ENCODE measurements at places on chromosomes 1 and 21.

GRCh38 chr1:33334081-33334552 is 13.2 kb upstream of the A3GALT2 start:
- no peak for DNase-seq

DNA sequence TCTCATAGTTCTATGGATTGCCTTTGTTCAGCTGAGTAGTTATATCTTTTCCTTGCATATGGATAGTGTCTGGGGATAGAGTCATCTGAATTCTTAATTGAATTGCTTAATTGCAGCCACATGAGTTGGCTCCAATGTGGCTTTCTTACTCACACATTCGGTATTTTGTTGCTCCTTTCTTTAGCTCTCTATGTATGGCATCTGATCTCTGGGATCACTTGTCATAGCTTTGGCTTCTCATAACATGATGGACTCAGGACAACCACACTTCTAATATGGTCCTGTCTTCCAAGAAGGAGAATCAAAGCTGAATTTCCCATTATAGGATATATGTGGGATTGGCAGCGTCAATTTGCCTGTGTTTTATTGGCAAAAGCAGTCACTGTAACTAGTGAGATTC is 716.2 kb downstream of the NCAM2 start:
- no peak for DNase-seq

DNA sequence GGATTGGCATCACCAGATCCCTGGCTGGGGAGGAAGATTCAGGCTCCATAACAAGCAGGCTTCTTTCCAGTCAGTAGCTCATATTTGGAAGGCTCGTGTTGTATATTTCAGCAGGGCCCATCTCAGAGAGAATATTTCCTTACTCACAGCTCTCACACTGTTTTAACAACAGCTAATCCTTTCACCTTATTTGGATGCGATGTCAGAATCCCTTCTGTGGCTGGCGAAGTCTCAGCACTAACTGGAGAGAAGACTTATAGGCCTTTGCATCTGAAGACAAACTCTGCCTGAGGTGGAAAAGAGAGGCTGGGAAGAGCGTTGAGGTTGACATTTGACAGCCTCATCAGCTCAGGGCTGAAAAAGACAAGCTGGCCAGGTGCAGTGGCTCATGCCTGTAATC is 47.2 kb upstream of the CAPZB start:
- no peak for DNase-seq

DNA sequence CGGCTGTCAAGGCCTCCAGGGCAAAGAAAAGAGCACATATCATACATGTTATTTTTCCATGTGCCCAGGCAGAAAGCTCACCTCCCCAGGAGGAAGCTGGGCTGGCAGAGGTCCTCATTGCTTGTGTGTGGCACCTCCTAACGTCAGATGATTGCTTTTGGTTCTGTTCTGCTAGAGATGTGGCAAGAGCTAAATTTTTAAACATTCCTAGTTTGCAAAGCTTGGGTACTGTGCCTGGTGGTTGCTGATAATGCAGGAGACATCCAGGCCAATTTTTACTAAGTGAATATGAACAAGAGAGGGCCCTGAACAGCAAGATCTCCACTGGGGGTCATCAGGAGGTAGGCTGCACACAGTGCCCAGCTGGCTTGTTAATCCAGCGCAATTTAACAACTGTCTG is 93.9 kb downstream of the TBX19 start:
- DNase-seq, result no peak

DNA sequence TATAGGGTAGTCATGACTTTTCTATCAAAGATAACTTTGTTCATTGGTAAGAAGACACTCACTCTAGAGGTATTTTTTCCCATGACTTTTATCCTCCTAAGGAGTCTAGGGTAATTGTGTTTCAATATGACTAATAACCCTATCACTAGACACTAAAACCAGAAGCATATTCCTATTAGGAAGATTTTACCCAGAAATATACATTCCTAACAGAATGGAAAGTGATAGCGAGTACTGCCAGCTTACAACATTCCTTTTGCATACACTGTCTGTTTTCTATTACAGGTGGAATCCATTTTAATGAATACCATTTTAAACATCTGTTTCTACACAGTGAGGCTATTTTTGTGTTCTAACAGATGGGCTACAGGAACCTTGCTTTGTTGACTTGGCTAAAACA is 31.4 kb upstream of the C1orf185 start:
- no peak for DNase-seq

DNA sequence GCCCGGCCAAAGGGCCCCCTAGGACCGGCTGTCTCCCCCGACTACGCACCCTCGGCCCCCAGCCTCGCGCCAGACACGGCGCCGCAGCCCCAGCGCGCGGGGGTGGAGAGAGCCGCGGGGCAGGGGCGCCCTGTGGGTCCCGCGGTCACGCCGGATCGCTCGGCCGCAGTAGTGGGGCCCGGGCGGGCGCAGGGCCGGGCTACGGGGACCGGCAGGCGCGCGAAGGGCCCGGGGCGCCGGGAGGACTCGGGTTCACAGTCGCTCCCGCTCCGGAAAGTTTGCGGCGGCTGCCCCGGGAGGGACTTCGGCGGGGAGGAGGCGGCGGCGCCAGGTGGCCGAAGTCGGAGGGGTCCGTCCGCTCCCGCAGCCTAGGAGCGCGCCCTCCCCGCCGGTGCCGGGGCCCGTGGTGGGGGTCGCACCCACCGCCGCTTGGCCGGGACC is 7.1 kb upstream of the ZNF669 start:
- DNase-seq, result no peak

- peak; percentile 66 for DNase-seq
Observed at GRCh38 chr1:226702318-226702956, 36.6 kb downstream of the ITPKB start.

GRCh38 chr1:167707942-167708341 is 13.8 kb upstream of the MPZL1 start:
- DNase-seq, result no peak

DNA sequence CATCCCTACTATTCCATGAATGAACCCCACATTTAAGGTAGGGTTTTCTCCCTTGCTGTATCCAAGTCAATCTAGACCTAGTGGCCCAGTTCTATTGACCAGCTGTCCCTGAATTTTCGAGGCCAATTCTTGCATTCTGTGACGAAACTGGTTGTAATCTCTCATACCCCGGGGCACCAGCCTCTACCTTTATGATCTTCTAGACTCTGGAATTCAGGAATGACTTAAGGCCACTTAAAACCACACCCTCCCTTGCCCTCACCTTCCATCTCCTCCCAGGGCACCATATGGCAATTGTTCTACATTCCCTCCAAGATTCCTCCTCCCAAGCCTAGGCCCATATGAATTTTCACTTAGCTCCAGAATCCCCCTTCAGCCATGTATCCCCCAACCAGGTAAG is 48.9 kb downstream of the RHOU start:
- DNase-seq, result no peak

DNA sequence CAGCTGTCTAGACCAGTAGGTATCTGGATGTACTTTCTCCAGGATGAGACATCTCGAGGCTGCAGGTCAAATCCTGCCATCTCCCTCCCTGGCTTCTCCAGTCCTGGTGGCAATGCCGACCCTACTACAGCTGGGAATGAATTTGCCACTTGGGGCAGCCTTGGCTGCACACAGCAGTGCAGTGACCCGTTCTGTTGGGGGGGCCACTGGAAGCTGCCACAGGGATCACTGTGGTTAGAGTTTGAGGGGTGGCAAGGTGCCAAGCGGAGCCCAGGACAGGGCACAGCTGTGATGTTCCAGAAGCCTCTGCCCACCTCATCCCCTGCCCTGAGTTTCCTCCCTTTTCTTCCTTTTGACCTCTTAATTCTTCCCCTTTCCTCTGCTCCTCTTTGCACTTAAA is 17.1 kb downstream of the COL6A2 start:
- DNase-seq, result no peak

GRCh38 chr1:111559736-111560279 is 56.4 kb upstream of the ADORA3 start:
- no peak for DNase-seq

- DNase-seq, result no peak
Observed at GRCh38 chr1:73998348-73998959, 199.5 kb downstream of the LRRIQ3 start.

DNA sequence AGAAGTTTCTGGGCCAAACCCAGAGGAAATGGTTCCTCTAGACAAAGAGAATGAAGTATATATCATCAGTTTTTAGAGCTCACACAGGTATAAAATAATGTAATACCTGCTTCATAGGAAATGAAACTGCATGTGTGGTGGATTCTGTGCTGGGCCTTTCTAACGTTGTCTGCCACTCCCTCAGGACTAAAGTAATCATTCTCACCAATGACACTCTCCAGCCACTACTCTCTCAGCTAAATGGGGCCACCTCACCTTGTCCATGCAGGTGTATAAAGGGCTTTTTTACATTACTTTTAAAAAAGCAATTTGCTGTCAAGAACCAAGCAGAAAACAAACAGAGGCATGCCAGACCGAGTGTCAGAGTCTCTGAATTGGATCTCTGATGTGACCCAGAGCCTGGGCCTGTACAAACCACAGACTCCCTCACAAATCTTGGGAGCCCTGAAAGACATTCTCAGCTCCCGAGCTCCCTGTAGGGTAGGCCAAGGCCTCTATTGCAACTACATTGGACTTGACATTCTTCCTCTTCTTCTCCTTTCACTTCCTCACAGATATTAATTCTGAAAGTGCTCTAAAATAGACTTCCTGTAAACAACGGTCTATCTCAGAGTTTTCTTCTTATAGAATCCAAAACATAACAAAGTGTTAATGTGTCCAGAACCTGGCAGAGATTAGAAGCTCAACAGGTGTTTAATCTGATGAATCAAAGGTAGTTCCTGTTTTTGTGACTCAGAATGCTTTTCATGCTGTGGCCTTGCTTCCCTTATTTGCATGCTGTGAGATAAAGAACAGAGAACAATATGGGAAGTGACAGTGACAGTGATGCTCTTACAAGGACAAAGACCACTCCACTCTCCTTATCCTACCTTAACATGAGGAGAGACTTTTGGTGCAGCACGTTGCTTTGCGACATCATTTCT is 8.6 kb downstream of the AIM2 start:
- DNase-seq, result no peak
